T-helper 2 cell (primary cell): ENCODE measurements at places on chromosomes 13 and 19.

DNA sequence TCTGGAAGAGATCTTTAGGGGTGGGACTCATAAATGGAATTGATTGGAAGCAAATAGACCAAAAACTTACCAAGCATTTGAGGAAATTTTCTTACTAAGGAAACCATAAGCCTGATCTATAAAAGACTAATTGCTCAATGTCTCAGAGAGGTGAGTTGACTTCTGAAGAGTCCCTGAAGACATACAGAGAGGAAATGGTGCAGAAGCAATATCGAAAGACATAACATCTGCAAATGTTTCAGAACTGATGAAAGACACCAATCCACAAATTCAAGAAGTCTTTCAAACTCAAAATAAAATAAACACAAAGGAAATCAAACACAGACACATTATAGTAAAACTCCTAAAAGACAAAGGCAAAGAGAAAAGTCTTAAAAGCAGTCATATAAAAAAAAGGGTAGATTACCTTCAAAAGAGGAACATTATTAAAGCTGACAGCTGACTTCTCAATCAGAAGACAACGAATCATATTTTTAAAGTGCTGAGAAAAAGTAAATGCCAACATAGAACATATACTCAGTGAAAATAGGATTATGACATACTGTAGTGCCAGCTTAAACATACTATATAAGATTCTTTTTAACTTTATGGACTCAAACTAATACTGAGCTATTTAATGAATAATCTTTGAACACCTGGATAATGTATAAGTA is 45.4 kb upstream of the CALM3 start:
- no peak for DNase-seq

GRCh38 chr13:50126993-50127725 is 111.9 kb downstream of the KCNRG start:
- peak; percentile 36 for DNase-seq

- no peak for DNase-seq
These were observed 58.2 kb downstream of the TSHZ3 start for GRCh38 chr19:31290931-31291590.

GRCh38 chr19:57934820-57935665 is at the start of gene ZNF418:
ZNF418 (minus strand) TSS chr19:57935402; CDS start chr19:57933822, 1,580 bp downstream.
- peak; percentile 74 for DNase-seq

DNA sequence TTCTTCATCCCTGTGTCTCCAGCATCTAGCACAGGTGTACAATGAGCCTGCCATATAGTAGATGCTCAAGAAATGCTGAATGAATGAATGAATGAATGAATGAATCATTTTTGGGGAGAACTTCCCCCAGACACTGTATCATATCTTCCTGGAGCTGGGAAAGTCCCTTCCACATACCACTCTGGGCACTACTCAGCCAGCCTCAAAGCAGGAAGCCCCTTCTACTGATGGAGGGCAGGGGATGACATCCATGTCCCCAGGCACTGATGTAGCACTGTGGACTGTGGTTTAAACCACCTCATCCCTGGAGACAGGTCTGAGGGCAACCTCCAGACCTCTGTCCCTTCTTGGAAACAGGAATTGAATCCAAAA is 4.8 kb downstream of the GNA15 start:
- no peak for DNase-seq

GRCh38 chr13:51453207-51453958 is 547 bp upstream of the INTS6 start:
- DNase-seq, result peak; percentile 81
